ENCODE measurements at places on chromosomes 3 and 15.

GRCh38 chr3:40847551-40847992 is 322.8 kb downstream of the ZNF621 start:
- DNase-seq: no peak

- no peak for DNase-seq
These were observed 67.2 kb downstream of the ST6GAL1 start for GRCh38 chr3:186997473-186997939.

- DNase-seq: no peak
These were observed 79.4 kb upstream of the THBS1 start for GRCh38 chr15:39501366-39502081.

DNA sequence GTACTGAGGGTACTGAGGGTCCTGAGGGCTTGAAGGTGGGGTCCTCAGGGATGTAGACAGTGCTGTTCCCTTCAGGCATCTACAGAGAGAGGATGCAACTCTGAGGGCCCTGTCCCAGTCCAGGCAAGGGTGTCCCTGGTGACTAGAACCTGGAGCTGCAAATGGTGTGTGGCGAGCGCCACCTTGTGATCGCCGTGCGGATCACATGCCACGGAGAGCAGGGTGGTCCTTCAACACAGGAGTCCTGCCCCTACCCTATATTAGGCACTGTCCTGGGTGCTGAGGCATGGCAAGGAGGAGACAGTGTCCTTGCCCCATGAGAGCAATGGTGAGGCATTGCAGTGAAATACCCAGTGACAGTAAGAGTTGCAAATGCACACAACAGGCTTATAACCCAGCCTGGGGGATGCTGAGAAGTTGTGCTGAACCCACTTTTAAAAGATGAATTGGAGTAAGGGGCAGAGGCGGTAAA is 23.6 kb downstream of the RHCG start:
- DNase-seq: peak; percentile 34

DNA sequence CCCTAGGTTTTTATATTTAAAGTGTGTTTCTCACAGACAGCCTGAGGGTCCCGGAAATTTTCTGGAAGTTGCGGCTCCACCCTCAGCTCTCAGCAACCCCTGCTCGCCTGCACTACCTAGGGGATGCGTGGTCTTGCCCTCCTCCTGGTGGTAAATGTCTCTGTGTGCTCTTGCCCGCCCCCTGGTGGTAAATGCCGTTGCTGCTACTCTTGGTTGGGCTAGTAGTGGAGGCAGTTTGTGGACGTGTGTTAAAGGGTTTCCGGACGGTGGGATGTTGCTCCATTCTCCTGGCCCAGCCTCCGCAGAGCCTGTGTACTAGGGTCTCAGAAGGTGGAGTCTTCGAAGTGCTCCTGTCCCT is 27.4 kb downstream of the STOML1 start:
- peak; percentile 86 for DNase-seq

- DNase-seq: peak; percentile 47
These were observed 8.8 kb downstream of the STOML1 start for GRCh38 chr15:73983211-73983727.

GRCh38 chr15:64843991-64844390 is 2.3 kb downstream of the PLEKHO2 start:
- DNase-seq: no peak

DNA sequence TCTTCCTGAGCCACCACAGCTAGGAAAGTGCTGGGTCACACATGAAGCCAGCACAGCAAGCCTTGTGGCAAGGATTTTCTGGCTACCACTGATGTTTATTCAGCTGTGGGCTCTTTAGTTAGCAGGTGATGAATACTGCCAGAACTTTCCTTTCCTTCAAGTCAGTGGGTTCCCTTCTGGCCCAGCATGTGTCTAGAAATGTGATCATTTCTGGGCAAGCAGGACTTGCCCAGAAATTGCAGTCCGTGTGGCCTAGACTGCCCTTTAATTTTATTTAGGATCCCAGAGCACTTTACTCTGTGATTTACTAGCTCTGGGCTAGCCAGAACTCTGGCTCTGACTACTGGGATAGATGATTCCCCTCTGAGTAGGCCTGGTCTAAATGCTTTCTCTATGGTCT is 397.5 kb downstream of the ZIC4 start:
- no peak for DNase-seq

DNA sequence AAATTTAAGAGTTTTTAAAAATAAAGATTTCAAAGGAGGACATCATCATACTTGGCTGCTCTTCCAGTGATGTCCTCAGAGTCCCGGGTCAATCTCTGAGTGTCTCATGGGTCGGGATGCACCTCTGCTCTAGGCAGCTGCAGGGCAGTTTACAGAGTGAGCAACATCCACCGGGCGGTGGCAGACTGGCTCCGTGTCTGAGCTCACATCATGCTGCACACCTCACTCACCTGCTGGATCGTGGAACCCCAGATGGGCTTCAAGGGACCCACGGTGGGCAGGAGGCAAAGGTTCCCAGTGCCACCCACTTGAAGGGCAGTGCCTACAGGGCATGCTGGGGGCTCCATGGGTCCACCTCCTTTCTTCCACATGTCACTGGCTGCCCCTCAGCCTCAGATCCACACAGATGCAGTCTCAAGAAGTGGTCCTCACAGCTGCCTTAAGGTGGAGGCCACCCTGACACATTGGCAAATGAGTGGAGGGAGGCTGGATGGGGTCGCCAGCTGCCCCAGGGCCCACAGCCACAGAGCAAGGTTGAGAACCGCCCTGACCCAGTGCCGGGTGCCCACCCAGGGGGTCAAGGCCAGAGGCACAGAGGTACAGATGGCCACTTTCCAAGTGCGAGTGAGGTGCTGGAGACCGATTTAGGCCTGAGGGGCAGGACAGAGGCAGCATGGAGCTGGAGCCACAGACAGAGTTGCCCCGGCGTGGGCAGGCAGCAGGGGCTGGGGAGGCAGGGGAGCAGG is 25.2 kb downstream of the CYFIP1 start:
- DNase-seq: no peak

GRCh38 chr3:188349351-188349901 is 195.5 kb downstream of the LPP start:
- DNase-seq: no peak

GRCh38 chr15:75661100-75661755 is 13.5 kb downstream of the SNX33 start:
- DNase-seq: peak; percentile 83

DNA sequence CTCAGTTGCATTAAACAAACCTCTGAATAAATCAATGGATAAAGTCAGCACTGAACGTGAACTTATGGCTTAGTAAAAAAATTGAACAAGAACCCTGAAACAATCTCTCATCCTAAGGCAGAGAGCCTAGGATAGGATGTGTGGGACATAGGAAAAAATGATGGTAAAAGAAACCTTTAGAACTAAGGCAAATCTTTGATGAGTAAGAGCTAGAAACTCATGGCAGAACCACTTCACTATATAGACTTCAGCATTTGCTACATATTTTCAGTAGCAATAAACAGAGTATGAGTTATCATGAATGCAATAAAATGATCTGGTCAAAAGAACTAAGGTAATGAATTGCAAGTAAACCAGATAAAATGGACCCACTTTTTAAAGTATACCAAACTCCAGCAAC is 725.8 kb upstream of the DPPA4 start:
- DNase-seq: no peak

DNA sequence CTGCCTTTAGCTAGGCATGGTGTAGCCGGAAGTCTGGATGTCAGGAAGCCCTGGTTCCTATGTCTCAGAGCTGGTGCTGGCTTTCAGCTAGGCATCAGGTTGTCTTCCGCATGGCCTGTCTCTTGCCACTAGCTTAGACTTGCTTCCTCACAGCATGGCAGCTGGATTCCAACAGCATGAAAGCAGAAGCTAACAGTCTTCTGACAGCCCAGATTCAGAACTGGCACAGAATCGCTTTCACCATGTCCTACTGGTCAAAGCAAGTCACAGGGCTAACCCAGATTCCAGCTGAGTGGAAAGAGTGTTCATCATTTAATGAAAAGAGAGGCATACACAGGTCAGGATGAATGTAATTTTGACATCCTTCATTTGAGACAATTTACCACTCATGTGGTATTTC is 1050.5 kb downstream of the ROBO2 start:
- no peak for DNase-seq

Measured in transverse colon (tissue), 4 donors.